Astrocyte (in vitro differentiated cells and primary cell): ENCODE measurements at places on chromosomes 16 and 17. TPM values are rescaled to one million over a fixed set of nuclear protein-coding genes. Genes with fewer than 3 reads are reported as not detected.

DNA sequence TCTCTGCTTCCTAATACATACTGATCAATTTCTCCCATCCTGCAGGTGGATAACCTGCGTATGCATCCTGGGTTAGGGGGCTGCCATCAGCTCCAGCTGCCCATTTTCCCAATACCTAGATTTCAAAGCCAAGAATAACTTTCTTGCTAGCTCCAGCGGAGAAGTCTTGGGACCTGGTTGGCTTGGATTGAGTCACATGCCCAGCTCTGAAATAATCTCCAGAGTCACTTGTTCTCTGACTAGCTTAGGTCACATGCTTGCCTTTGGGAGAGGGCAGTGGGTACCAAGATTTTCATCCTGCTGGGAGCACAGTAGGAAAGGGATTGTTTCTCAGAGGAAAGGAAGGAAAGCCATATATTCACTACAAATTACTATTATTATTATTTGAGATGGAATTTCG is 70.0 kb upstream of the ELAC2 start:
- H3K27ac ChIP-seq: no peak overlapping the region
- DNase-seq: no peak
- H3K4me3 ChIP-seq: no peak overlapping the region
- no peaks in the 10 kb centered on the region for H3K27me3 ChIP-seq
- no peaks in the 10 kb centered on the region for H3K4me1 ChIP-seq

DNA sequence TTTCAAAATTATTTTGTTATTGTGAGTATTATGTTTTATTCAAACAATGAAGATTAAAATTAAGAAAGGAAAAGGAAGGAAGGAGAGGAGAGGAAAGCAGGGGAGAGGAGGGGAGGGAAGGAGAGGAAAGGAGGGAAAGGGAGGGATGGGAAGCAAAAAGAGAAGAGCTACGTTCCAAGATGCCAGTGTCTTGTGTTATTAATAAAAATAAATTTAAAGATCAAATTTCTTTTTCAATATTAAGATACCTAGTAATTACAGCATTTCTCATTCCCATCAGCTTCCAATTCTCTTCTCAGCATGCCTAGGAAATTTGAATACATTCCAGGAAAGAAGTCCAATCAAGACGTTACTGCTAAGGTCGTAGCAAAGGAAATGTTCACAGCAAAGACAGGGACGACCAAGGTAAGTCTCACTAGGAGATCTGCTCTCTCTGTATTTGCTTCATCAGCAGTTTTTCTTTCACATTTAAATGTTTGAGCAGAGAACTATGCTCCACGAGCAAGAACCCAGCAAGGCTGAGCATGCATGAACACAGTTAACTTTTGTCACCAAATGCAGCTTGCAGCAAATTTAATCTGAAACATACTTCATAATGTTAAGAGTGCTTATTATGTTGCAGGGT is 63.3 kb upstream of the HLF start:
- no peaks in the 10 kb centered on the region for H3K36me3 ChIP-seq
- no peaks in the 10 kb centered on the region for H3K27me3 ChIP-seq
- no peak overlapping the region for H3K4me3 ChIP-seq
- H3K4me1 ChIP-seq: no peaks in the 10 kb centered on the region

DNA sequence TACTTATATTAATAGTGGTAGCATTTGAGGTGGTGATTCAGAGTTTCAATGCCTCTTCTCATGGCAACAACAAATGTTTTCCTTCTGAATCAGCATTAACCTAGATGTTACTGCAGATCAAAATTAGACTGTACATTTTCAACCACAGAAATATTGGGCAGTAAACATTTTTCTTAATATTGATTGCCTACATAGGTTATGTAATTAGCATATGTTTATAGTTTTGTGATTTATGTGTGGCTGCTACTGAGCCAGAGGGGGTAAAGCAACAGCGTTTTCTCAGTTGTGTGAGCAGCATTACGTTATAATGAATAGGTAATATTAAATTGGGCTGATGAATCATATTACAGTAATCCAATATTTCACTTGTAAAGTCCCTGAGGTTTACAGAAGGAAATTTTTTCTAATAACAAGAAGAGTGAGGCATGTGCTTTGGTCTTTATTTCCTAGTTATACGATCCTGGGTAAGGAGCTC is 18.8 kb upstream of the BMERB1 start:
- H3K4me1 ChIP-seq: no peaks in the 10 kb centered on the region
- no peaks in the 10 kb centered on the region for H3K27me3 ChIP-seq
- peak; percentile 61 for DNase-seq
- no peak overlapping the region for H3K4me3 ChIP-seq
- no peaks in the 10 kb centered on the region for H3K36me3 ChIP-seq

DNA sequence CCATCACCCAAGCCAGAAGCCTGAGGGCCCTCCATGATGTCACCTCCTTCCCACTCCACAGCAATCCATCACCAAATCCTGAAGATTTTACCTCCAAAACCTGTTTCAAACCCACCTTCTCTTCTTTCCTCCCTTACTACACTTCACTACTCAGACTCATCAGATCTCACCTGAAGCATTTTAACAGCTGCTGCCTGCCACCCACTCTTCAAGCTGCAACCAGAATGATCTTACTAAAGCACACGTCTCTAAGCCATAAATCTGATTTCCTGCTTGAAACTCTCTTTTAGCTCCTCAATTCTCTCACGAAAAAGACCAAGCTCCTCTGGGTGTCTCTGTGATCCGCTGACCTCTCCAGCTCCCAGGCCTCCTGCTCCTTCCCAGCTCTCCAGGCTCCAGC is 46.5 kb downstream of the CDK5R1 start:
- DNase-seq: no peak
- no peaks in the 10 kb centered on the region for H3K27me3 ChIP-seq
- no peak overlapping the region for H3K27ac ChIP-seq
- H3K36me3 ChIP-seq: no peaks in the 10 kb centered on the region
- H3K4me3 ChIP-seq: no peak overlapping the region

The AGRP gene
- total RNA-seq: not detected in 2 replicates

GRCh38 chr16:2087748-2088631 is 40.2 kb downstream of the TSC2 start:
- no peaks in the 10 kb centered on the region for H3K27me3 ChIP-seq
- no peak overlapping the region for H3K27ac ChIP-seq
- DNase-seq: no peak
- peaks cover 6% of the 10 kb centered on the region for H3K4me1 ChIP-seq
- no peaks in the 10 kb centered on the region for H3K36me3 ChIP-seq
- H3K4me3 ChIP-seq: no peak overlapping the region

- DNase-seq: peak; percentile 57
- no peaks in the 10 kb centered on the region for H3K27me3 ChIP-seq
- peaks cover 9% of the 10 kb centered on the region for H3K36me3 ChIP-seq
- no peak overlapping the region for H3K4me3 ChIP-seq
- H3K27ac ChIP-seq: no peak overlapping the region
Observed at GRCh38 chr17:66309793-66310192, 7.4 kb downstream of the PRKCA start.

DNA sequence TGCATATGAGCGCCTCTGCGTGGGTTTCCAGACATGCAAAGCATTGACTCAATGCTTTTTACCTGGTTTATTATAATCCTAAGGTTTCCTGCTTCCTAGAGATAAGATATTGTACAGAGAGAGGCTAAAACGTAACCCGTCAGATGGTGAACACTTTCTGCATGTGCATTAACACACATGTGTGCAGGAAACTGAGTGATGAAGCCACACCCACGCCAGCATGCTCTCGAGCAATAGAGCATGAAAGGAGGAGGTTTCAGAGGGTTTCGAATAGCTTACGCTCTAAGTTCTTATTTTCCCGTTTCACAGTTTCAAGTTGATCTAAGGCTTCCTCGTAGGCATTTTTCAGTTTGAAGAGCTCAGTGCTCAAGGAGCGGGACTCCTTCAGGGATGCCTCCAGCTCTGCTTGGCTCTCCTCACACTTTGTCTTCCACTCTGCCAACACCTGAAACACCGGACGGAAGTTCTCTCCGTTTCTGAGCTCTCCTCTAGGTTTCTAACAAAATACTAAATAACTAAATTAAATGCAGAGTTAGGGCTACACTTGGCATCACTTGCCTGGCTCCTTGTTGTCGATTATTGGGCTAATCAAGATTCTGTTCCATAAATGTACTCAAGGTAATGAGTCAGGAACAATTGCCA is 23.2 kb downstream of the MYH3 start:
- DNase-seq: no peak
- no peaks in the 10 kb centered on the region for H3K4me1 ChIP-seq
- H3K4me3 ChIP-seq: no peak overlapping the region
- no peaks in the 10 kb centered on the region for H3K27me3 ChIP-seq
- H3K36me3 ChIP-seq: no peaks in the 10 kb centered on the region

The SPAG7 gene
- total RNA-seq: 57.2 and 60.9 TPM in 2 replicates

The PMP22 gene
- 41.7 and 49.6 TPM in 2 replicates for total RNA-seq

DNA sequence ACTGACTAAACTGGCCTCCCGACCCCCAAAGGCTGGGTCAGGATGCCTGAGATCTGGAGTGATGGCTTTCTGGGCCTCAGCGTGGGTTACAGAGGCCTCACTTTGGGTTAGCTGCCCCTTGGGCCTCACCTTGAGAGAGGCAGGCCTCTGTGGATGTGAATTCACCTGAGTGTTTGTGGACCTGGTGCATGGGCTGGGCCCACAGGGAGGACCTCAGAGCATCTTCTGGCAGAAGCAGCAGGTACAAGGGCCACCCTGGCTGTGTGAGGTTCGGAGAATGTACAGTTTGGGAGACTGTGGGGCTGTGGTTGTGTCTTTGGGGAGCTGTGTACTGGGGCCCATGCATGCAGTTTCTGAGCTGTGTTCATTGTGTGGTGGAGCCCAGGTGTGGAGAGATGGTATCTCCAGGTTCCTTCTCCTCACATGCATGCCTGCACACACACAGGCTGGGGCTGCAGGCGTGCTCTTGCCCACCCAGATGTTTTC is 18.3 kb downstream of the RARA start:
- no peak overlapping the region for H3K27ac ChIP-seq
- no peaks in the 10 kb centered on the region for H3K36me3 ChIP-seq
- DNase-seq: no peak

GRCh38 chr16:52552643-52553042 is 5.7 kb upstream of the TOX3 start:
- H3K36me3 ChIP-seq: no peaks in the 10 kb centered on the region
- H3K27ac ChIP-seq: no peak overlapping the region
- no peak overlapping the region for H3K4me3 ChIP-seq
- peaks cover 11% of the 10 kb centered on the region for H3K27me3 ChIP-seq
